ENCODE measurements at places on chromosomes 4 and X.

- H3K4me3 ChIP-seq = no peak overlapping the region
- no peaks in the 10 kb centered on the region for H3K4me1 ChIP-seq
- no peaks in the 10 kb centered on the region for H3K36me3 ChIP-seq
- H3K27me3 ChIP-seq = no peaks in the 10 kb centered on the region
- H3K27ac ChIP-seq = no peak overlapping the region
- no peak for DNase-seq
These were observed 7.8 kb upstream of the TMEM144 start for GRCh38 chr4:158202481-158202880.

DNA sequence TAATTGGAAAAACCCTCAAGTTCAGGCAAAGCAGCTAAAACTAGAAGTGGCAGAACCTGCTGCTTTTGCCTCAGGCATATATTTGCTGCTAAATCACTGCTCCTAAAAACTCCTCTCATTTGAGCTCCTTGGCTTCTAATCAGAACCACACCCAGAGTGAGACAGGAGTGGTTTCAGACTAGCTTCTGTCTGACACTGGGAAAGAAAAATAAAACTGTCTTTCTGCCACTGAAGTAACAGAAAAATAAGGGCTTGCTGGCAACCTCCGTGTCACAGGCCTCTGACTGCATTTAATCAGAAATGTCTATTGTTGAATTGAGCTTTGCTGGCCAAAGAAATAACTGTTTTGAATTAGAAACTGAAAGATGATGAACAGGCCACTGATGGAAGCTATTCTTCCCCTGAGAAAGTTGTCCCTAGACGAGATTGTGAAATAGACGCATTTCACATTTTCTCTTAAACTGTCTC is 52.1 kb upstream of the RAP2C start:
- no peak overlapping the region for H3K4me3 ChIP-seq
- H3K36me3 ChIP-seq = no peaks in the 10 kb centered on the region
- no peak overlapping the region for H3K27ac ChIP-seq

DNA sequence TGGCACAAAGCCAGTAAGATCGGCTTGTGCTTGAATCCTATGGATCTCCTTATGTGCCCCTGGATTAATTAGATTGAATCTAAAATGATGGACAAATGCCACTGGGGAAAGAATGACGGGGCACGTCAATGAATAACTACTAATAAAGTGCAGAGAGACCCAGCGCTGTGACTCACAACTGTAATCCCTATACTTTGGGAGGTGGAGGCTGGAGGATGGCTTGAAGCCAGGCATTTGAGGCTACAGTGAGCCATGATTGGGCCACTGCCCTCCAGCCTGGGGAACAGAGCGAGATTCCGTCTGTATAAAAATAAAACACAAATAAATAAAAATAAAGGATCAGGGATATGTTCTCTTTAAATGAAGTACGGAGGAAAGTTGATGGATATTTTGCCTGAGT is 179.4 kb downstream of the DCHS2 start:
- H3K36me3 ChIP-seq = no peaks in the 10 kb centered on the region
- H3K27ac ChIP-seq = no peak overlapping the region
- H3K4me3 ChIP-seq = no peak overlapping the region
- DNase-seq = no peak
- H3K27me3 ChIP-seq = no peaks in the 10 kb centered on the region

GRCh38 chrX:98432413-98432812 is 1548.7 kb downstream of the RPA4 start:
- no peak overlapping the region for H3K27ac ChIP-seq
- no peaks in the 10 kb centered on the region for H3K27me3 ChIP-seq
- H3K36me3 ChIP-seq = no peaks in the 10 kb centered on the region
- H3K4me3 ChIP-seq = no peak overlapping the region
- DNase-seq = no peak

GRCh38 chr4:125432078-125432477 is 117.3 kb downstream of the FAT4 start:
- no peak overlapping the region for H3K27ac ChIP-seq
- DNase-seq = no peak
- H3K27me3 ChIP-seq = no peaks in the 10 kb centered on the region
- H3K4me1 ChIP-seq = no peaks in the 10 kb centered on the region
- H3K36me3 ChIP-seq = no peaks in the 10 kb centered on the region

DNA sequence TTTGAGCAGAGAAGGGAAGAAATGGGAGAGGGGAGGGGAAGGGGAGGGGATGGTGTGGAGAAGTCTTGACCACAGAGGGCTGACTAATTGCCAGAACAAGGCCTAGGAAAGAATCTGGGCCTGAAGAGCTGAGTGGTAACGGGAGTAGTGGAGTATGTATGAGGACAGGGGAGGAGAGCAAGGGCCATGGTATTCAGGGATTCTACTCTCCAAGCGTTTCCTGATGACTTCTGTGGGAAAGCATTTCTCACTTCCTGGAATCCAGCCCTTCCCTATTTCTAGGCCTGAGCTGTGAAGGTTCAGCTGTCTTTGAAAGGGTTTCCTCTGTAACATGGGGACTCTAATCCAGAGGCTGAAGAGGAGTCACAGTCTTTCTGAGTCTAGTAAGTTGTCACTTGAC is 19.7 kb upstream of the SOX3 start:
- no peak overlapping the region for H3K27ac ChIP-seq
- no peak for DNase-seq
- H3K36me3 ChIP-seq = no peaks in the 10 kb centered on the region
- H3K27me3 ChIP-seq = no peaks in the 10 kb centered on the region

DNA sequence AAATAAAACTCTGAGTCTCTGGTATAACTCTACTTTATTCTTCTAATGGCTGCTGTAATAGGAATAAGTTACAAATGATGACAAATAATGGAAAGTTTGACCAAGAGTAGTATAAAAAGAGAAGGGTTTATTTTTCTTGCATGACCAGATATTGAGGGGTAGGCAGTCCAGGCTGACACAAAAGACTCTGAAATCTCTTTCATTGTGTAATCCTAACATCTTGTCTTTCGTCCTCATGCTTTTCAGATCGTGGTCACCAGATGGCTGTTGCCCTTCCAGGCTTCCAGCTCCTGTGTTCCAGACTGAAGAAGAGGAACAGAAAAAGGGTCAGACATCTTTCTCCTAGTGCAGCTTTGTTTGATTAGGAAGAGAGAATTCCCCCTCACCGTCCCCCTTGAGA is 176.9 kb upstream of the GK2 start:
- H3K36me3 ChIP-seq = no peaks in the 10 kb centered on the region
- H3K4me1 ChIP-seq = no peaks in the 10 kb centered on the region
- no peak overlapping the region for H3K27ac ChIP-seq
- DNase-seq = no peak

DNA sequence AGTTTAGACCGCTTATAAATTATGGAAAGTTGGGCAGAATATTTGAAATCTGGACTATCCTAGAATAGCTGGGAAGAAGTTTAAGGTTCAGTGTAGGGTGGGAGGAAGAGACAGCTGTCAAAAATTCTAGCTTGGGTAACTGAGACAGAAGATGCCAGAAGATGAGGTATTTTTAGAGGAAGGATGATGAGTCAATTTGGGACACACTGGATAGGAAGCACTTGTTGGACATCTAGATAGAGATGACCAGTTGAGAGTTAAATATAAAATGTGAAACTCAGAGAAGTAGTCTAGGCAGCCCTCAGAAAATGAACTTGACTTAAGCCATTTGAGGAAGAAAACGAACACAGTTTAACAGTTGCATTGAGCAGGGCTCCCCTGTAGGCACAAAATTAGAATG is 137.9 kb upstream of the MAP9 start:
- H3K4me3 ChIP-seq = no peak overlapping the region
- no peak overlapping the region for H3K27ac ChIP-seq
- no peaks in the 10 kb centered on the region for H3K36me3 ChIP-seq

GRCh38 chr4:121243485-121243884 is 79.4 kb upstream of the TNIP3 start:
- no peaks in the 10 kb centered on the region for H3K4me1 ChIP-seq
- no peaks in the 10 kb centered on the region for H3K36me3 ChIP-seq
- no peaks in the 10 kb centered on the region for H3K27me3 ChIP-seq
- DNase-seq = no peak
- H3K27ac ChIP-seq = no peak overlapping the region

GRCh38 chr4:13947921-13948320 is 320.4 kb upstream of the BOD1L1 start:
- H3K36me3 ChIP-seq = no peaks in the 10 kb centered on the region
- no peak overlapping the region for H3K4me3 ChIP-seq
- H3K27ac ChIP-seq = no peak overlapping the region
- no peak for DNase-seq
- H3K27me3 ChIP-seq = no peaks in the 10 kb centered on the region
- H3K4me1 ChIP-seq = no peaks in the 10 kb centered on the region

DNA sequence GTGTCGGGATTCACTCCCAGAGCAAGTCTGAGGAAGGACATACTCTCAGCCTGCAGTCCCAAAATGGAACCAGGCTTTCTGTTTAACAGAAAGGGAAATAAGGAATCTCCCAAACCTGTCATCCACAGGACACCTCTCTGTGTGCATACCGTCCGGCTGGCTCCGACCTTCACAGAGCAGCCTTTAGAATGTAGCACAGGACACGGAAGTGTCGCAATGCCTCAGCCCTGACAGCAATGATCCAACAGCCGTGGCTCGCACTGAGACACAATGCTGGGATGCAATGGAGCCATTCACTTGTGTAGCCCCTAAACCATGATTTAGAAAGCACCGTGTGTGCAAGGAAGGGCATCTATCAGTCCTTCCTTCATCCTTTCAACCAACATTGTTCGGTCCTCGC is 15.5 kb upstream of the HELT start:
- H3K27ac ChIP-seq = no peak overlapping the region
- H3K27me3 ChIP-seq = no peaks in the 10 kb centered on the region
- peaks cover 15% of the 10 kb centered on the region for H3K4me1 ChIP-seq
- no peaks in the 10 kb centered on the region for H3K36me3 ChIP-seq
- no peak for DNase-seq

- H3K4me3 ChIP-seq = no peak overlapping the region
- no peaks in the 10 kb centered on the region for H3K36me3 ChIP-seq
These were observed 34.9 kb upstream of the CLDN24 start for GRCh38 chr4:183356931-183357675.

GRCh38 chr4:54961357-54961975 is 163.9 kb downstream of the KDR start:
- H3K27me3 ChIP-seq = no peaks in the 10 kb centered on the region
- no peak overlapping the region for H3K27ac ChIP-seq
- H3K36me3 ChIP-seq = no peaks in the 10 kb centered on the region
- H3K4me1 ChIP-seq = no peaks in the 10 kb centered on the region
- H3K4me3 ChIP-seq = no peak overlapping the region

- H3K36me3 ChIP-seq = no peaks in the 10 kb centered on the region
- no peaks in the 10 kb centered on the region for H3K27me3 ChIP-seq
- no peaks in the 10 kb centered on the region for H3K4me1 ChIP-seq
These were observed 102.9 kb upstream of the ARSJ start for GRCh38 chr4:114082348-114082747.

DNA sequence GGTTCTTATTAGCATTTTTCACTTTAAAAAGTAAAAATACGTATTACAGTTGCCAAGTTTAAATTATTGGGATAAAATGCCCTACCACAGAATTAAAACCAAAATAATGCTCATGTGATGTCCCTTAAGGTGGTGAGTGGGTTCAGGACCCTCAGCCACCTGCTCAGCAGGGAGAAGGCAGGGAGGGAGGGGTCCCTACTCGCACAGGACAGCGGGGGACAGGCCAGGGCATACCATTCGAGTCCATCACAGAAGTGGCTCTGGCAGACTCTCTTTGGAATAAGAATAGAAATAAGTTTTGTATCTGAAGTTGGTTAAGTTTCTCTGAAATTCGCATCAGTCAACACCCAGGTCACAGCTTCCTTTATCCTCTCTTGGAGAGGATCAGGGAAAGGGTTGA is 37.7 kb downstream of the NOP14 start:
- DNase-seq = peak; percentile 4
- H3K27me3 ChIP-seq = no peaks in the 10 kb centered on the region
- peaks cover 14% of the 10 kb centered on the region for H3K4me1 ChIP-seq

GRCh38 chr4:25095837-25096236 is 64.4 kb downstream of the SEPSECS start:
- no peaks in the 10 kb centered on the region for H3K27me3 ChIP-seq
- no peak overlapping the region for H3K4me3 ChIP-seq
- DNase-seq = no peak
- H3K4me1 ChIP-seq = no peaks in the 10 kb centered on the region
- H3K27ac ChIP-seq = no peak overlapping the region
- no peaks in the 10 kb centered on the region for H3K36me3 ChIP-seq

DNA sequence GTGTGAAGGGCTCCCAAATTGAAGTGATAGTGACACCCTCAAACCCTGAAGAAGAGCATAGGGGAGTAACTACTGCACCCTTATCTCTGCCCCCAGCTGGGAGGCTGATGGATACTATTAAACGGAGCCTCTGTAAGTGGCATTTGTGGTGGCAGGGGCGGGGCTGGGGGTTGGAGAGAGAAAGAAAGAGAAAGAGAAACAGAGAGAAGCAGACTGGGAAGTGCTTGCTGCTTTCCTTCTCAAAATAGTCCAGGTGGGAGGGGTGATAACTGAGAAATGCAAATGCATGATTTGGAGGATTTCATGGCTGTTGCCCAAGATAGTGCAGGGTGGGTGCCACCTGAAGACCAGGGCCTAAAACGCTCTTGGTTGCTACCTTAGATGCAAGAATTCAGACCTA is 253.5 kb upstream of the GATB start:
- no peak overlapping the region for H3K27ac ChIP-seq
- H3K36me3 ChIP-seq = no peaks in the 10 kb centered on the region
- no peaks in the 10 kb centered on the region for H3K27me3 ChIP-seq

DNA sequence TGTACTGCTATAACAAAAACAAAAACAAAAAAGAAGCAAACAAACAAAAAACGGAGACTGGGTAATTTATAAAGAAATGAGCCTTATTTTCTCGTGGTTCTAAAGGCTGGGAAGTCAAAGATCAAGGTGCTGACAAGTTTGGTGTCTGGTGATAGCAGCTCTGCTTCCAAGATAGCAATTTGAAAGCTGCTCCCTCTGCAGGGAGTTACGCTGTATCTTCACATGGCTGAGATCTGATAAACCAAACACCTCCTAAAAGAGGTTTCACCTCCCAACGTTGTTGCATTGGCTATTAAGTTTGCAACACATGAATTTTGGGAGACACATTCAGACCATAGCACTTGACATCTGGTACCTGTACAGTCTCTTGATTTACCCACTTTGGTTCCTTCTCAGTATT is 854.2 kb downstream of the CENPC start:
- no peaks in the 10 kb centered on the region for H3K27me3 ChIP-seq
- H3K36me3 ChIP-seq = no peaks in the 10 kb centered on the region
- H3K4me1 ChIP-seq = peaks cover 6% of the 10 kb centered on the region
- H3K27ac ChIP-seq = no peak overlapping the region
- DNase-seq = no peak
- H3K4me3 ChIP-seq = no peak overlapping the region

DNA sequence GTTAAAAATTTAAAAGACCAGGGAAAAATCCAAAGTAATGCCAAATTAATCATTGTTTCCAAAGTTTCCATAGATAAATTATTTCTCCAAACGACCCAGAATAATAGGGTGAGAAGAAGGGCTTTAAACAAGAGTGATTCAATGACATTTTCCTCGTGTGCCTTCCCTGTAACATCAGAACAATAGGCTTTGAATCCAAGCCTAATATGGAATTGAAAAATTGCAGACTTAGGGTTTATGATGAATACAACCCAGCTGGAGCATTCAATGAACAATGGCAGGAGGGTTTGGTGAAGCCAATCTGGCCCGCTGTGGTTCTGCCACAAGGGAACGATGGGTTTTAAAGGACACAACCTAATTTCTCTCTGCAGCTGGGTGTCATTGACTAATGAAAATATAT is 94.2 kb downstream of the CBLL2 start:
- no peak overlapping the region for H3K4me3 ChIP-seq
- no peaks in the 10 kb centered on the region for H3K27me3 ChIP-seq
- no peak for DNase-seq
- H3K27ac ChIP-seq = no peak overlapping the region
- H3K4me1 ChIP-seq = no peaks in the 10 kb centered on the region
